ENCODE measurements at places on chromosomes 2 and 18.

- DNase-seq = no peak
Measured at GRCh38 chr2:1979138-1979537, 234.8 kb upstream of the PXDN start.

GRCh38 chr2:13539296-13539695, 822.6 kb downstream of the TRIB2 start:
- DNase-seq = no peak

DNA sequence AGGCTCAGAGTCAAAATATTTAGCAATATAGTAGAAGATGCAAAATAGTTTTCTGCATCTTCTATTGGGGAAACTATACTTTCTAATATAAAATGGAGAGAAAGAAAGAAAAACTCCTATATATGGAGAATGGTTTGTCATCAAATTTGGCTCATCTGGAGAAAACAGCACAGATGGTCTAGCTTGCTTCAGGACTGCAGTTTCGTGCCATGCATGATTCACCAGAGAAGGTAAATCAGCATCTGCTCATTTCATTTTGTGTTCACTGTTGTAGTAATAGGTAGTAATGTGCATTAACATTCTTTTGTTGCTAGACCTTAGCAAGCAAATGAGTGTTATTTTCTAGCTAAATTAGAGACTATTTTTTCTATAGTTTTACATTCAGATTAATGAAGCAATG, 179.0 kb downstream of the ASXL3 start:
- DNase-seq = no peak

DNA sequence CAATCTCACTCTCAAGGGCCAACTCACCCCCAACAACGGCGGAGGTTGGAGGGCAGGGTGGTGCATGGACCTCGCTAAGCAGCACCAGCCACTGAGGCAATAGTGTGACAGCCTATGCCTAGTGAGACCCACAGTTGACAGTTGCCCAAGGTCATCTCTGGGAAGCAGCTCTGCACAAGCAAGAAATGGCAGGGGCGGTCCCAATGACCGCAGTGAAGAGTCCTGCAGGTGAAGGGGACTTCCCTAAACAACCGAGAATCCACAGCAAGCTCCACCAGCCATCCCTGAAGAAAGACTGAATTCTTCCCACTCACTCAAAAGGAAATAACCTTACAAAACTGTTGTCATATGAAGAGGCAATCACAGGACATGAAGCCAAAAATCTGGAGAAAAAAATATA, 313.4 kb upstream of the ID2 start:
- DNase-seq = no peak

DNA sequence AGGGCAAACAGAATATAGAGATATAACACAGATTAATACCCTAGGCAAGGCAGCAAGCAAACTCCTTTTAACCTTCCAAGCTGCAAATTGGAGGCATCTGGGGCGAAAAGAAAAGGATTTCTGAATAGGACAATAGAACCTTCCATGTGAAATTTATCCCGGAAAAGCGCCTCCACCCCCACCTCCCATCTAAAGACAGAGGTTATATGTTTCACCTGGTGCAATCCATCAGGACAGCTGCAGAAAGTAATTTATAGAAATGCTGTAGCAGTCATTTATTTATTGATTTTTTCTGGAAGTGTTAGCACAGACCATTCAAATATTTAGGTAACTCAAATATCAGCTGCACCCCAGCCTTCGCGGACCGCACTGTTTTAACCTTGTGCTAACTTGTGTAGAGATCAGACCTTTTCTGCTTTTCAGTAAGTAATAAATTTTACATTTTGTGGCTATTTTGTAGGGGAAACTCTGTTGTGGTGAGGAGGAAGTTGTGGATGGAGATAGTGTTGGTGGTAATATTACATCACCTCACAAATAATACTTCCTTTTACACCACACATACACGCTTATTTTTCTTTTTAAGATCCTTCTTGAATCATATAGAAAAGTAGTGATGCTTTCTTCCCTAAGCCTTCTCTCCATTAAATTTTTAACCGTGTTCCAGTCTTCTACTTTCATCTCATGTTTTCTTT, 919.3 kb upstream of the CDH2 start:
- no peak for DNase-seq

DNA sequence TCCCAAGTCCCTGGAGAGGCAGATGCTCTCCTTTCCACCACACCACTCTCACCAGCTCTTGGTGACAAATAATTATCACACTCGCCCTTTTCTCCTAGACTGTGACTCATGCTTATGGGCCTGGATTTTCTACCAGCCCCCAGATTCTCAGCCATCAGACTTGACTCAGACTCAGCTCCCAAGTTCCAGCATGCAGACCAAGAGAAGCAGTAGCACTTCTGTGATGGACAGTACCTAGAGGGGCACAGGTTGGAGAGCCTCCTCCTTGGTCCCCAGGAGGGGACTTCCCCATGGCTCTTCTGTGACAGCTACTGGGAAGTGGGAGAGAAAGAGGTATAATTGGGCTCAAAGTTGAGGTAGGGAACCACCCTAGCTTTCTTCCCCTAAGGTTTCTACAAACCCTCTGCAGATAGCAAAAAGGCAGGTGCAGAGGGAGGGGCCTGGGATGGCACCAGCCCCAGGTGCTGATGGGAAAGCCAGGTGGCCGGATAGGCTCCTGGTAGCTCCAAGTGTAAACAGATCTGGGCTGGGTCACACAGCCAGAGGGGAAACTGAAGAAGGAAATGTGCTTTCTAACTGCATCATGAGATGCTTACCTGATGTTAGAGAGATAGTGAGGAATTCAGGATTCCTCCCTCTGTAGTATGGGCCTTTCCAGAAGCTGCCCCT, 4.1 kb downstream of the TCF23 start:
- no peak for DNase-seq
